ENCODE measurements at places on chromosomes 3 and 15.

DNA sequence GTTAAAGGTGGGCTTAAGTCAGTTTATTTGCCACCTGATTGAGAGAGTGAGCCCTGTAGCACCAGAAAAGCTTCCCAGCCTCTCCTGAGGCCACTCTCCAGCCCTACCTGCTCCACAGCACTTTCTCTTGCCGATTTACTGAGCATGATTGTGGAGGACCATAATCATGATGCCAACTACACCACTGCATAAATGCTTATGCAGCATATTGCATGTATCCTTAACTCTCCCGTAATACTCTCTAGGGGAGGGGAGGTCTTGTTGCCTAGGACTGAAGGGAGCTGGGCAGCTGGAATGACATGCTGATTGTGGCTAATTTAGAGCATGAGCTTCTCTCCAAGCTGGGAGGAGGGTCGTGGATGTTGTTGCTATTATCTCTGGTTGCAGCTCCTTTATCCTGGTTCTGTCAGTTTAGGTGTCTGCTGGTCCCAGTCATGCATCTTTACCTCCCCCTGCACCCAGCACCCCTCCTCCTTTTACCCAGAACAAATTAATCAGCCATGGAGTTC is 54.3 kb downstream of the GPD1L start:
- DNase-seq = no peak

DNA sequence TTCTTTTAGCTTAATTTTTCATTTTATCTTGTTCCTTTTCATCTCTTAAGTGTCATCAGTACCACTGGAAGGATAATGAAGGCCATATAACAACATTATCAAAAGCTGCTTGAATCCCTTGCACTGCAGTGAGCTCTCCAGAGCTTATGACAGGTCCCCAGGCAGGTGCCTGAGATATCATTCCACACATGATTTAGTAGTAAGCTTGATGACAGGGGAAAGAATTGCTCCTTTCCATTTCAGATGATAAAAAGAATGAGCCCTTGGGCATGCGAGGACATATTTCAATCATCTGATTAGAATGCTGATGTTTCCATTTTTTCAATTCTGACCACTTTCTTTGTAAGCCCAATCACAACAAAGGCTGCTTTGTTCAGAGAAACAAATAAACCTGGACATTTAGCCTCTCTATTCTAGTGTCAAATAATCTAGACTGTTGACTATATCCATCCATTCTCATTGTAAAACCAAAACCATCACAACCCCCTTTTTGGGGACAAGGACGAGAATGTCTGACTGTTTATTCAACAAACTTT is 567.8 kb downstream of the IGSF11 start:
- DNase-seq = no peak

DNA sequence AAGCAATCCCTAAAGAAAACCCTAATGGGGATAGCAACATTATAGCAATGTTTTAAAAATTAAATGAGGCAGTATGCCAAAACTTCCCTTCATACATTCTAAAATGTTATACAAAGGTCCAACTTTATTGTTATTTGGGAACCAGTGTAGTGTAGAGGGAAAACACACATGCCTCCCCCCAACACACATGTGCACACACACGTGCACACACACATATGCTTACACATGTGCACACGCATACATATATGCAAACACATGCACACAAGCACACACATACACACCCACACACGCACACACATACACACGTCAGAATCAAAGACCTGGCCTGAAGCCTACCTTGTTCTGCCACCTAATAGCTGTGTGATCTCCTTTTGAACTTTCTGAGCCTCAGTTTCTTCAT is 83.3 kb downstream of the SCN11A start:
- DNase-seq = no peak

DNA sequence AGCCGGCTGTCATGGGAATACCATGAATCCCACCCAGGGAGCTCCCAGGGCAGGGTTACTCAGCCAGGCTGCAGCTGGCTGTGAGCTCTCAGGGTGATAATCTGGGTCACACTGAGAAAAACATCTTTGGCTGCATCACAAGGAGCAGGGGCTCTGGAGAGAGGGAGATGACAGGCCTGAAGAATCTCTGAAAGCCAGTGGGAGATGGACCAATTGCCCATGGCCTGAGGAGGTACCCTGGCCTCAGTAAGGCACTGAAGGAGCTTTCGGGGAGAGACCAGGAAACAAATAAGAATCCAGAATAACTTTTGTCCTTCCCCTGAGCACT is 28.2 kb upstream of the GOLGA6C start:
- DNase-seq = no peak

GRCh38 chr3:64234571-64234970 is 9.3 kb upstream of the PRICKLE2 start:
- no peak for DNase-seq

DNA sequence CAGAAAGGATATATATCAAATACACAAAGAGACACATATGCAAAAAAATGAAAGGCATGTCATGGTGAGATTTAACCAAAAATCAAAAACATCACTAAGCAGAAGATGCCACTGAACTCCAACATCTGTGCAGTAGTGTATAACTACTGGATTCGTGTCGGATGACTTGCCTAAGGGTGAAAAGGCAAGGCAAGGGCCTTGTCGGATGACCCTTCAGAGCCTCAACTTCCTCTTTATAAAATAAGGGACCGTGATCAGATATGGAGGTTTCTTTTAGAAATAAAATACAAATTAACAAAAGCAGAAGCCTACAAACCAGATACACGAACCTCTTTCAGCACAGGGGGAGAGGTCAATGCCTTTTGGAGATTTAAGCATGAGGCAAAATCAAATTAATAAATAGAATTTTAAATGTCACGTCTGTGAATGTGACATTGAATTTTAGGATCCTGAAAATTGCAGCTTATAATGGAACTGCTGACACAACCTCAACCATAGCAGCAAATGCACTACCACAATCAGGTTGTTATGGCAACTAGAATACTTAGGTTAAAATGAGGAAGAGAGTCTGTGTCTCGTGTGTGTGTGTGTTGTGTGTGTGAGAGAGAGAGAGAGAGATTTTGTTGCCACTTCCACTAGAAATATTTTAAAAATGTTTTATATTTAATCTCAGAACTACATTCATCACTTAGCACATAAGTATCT is 8.3 kb upstream of the CHRM5 start:
- DNase-seq = no peak
